CD4-positive, alpha-beta T cell treated with Interleukin-12 subunit alpha and Interleukin-12 subunit beta, for 1 hour (primary cell): ENCODE measurements at places on chromosomes 1 and 21.
A peak's percentile ranks its signal among the peaks of the same experiment; 100 is the strongest.

DNA sequence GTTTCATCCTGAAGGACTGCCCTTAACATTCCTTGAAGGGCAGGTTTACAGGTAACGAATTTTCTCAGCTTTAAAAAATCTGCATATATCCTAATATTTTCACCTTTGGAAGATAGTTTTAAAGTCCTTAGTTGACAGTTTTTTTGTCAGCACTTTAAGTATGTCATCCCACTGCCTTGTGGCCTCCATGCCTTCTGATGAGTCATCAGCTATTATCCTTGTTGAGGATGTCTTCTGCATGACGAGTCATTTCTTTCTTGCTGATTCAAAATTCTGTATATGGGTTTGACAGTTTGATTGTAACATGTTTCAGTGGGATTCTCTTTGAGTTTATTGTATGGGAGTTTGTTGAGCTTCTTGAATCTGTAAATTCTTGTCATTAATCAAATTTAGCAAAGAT lies 500.6 kb downstream of the DISC1 start:
- no peak for DNase-seq

DNA sequence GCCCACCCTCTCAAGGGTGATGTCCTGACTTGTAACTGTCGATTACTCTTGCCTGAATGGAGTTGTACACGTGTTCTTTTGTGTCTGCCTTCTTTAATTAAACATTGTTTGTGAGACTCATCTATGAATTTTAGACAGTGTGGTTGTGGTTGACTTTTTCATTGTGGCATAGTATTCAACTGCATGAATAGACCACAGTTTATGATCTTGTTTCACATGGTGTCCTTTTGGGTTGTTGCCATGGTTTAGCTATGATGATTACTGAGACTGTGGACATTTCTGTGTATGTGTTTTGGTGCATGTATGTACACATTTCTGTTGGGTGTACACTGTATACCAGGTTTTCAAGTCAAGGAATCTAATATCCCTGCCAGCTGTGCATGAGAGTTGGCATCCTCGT lies 30.1 kb downstream of the PRMT2 start:
- no peak for DNase-seq

GRCh38 chr1:247102381-247102780 lies 1.8 kb downstream of the ZNF669 start:
- DNase-seq, result no peak

- no peak for DNase-seq
These were observed 23.0 kb downstream of the LRRC3 start for GRCh38 chr21:44478124-44478800.

- no peak for DNase-seq
These were observed 36.7 kb downstream of the ZBTB40 start for GRCh38 chr1:22488319-22488718.

- no peak for DNase-seq
These were observed 248.8 kb downstream of the CTH start for GRCh38 chr1:70659891-70660290.

DNA sequence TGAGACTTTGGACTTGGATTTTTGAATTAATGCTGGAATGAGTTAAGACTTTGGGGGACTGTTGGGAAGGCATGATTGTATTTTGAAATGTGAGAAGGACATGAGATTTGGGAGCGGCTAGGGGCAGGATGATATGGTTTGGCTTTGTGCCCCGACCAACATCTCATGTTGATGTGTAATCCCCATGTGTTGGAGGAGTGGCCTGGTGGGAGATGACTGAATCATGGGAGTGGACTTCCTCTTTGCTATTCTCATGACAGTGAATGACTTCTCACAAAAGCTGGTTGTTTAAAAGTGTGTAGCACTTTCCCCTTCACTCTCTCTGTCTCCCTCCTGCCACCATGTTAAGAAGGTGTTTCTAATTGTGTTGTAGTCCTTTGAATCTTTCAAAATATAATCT lies 9.3 kb upstream of the PHGDH start:
- no peak for DNase-seq

GRCh38 chr1:244297616-244298015 lies 154.1 kb downstream of the ADSS2 start:
- DNase-seq, result no peak

DNA sequence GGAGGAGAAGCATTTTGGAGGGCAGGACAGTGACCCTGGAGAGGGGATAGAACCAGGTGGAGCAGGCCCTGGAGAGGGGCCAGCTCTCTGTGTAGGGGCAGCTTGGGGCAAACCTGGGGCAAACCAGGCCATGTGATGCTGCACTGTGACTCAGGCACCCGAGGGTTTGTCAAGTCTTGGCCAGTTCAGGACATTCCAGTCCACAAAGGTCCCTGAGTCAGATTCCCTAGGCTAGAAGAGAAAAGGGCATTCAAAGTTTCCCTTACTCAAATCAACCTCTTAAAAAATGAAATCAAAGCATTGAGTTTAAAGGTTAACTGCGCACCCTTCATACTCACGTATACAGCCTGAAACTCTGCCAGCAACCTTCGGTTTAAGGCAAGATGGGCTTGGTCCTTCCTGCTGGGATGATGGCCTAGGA lies 25.2 kb upstream of the PLA2G2C start:
- DNase-seq, result no peak

DNA sequence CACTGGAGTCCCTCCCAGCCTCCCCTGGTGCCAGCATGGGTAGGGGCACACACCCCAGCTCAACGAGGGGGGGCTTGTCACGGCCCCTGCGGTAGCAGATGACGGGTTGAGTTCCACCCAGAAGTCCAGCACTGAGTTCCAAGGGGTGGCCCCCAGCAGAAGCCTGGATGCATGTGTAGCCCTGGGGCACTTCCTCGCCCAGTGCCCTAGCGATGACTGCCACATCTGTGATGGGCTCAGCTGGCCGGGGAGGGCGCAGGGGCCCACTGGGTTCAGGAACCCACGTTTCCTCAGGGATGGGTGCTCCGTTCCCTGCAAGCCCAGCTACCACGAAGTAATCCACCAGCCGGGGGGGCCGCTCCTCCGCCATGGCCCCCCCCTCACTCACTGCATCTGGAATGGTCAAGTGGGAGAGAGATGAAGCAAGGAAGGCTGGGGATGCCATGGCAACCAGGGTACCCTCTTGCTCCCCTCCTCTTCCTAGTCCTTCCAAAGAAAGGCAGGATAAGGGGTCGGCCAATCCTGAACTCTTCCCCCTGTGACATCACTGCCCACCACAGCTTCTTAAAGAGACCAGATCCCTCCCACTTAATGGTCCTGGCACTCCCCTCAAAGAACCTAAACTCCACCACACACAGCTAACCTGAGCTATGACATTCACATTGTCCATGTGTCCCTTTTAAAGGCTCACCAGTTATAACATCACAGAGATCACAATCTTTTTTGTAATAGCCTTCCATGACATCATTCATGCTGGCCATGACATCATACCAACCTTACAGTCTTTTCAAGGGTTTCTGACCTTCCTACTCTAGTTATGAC lies 2.3 kb downstream of the DENND4B start:
- DNase-seq, result peak; percentile 36

DNA sequence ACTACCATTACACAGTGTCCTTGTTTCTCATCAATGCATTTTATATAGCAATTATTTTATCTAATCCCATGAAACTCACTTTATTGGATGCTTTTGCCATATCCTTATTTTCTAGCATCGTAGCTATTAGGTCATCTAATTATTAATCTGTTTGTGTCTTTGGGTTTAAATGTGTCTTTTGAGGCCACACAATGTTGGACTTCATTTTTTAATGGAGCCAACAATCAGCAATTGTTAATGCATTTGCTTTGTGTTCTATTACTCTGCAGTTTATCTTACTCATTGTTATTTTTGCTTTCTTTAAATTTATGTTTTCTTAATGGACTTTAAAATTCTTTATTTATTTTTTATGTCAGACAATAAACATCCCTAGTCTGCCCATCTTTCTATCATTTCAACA lies 1.8 kb upstream of the HSD11B1 start:
- DNase-seq, result no peak

DNA sequence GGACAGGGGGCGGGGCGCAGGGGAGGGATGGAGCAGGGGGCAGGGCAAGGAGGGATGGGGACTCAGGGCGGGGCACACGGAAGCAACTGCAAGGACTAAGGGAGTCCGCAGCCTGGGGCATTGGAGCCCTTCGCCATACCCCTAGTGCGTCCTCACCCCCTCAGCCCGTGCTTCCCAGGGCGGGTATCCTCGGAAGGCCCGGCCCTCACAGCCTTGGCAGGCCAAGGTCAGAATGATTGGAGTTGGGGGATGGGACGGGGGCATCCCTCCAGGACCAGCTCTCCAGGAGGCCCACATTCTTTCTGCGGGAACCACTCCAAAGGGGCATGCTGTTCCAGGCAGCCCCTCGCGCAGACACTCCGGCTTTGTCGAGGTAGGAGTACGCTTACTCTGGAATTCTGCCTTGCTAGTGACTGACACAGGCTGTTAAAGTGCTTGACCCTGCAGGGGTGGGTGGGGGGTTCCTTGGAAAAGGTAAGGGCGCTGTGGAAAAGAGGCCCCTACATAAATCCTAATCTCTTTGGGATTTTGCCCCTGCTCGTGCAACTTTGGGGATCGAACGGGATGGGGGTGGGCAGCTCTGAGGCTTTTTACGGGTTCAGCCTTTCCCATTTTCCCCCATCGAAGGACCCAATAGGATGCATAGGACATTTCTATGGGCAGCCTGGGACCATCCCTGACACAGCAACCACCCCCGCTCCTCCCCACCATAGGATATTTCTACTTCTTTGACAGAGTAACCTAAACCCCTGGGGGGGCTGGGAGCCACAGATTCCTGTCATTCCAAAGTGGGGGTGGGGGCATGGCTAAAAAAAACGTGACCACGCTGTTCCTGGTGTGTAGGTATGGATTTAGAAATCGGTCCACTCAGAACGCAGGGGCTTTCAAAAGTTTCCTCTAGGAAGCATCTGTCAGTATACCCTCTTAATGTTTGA lies 738 bp upstream of the TRIM11 start:
- DNase-seq, result no peak

- DNase-seq, result no peak
These were observed 42.7 kb upstream of the AJAP1 start for GRCh38 chr1:4611563-4612341.

DNA sequence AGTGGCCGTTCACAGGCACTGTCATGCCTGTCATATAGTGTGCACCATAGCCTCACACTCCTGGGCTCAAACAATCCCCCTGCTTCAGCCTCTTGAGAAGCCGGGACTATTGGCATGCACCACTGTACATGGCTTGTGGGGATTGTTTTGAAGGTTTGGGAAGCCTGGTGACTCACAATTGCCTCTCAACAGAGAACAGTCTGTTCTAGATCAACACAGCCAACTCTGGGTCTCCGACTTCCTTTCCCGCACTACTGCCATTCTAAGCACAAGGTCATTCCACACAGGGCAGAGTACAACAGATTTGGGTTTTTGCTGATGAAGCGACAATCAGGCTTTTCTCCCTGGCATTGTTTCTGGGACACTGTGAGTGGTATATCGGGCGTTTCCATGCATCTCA lies 15.5 kb upstream of the AHCTF1 start:
- DNase-seq, result no peak

DNA sequence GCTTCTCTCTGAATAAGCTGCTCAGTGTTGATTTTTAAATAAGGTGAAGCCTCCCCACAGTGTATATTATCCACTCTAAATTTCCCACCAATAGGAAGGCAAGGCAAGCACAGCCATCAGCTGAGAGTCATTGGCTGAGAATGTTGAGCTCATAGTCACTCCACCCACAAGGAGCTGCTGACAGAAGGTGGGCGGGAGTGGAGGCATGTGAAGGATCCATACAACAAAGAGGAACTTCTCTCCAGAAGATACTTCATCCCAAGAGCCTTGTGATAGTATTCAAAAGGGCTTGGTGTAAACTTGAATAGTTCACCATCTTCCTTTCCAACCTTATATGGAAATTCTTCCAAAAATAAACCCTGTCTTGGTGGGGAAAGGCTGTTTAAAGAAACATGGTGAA lies 42.8 kb downstream of the SAMD13 start:
- no peak for DNase-seq

DNA sequence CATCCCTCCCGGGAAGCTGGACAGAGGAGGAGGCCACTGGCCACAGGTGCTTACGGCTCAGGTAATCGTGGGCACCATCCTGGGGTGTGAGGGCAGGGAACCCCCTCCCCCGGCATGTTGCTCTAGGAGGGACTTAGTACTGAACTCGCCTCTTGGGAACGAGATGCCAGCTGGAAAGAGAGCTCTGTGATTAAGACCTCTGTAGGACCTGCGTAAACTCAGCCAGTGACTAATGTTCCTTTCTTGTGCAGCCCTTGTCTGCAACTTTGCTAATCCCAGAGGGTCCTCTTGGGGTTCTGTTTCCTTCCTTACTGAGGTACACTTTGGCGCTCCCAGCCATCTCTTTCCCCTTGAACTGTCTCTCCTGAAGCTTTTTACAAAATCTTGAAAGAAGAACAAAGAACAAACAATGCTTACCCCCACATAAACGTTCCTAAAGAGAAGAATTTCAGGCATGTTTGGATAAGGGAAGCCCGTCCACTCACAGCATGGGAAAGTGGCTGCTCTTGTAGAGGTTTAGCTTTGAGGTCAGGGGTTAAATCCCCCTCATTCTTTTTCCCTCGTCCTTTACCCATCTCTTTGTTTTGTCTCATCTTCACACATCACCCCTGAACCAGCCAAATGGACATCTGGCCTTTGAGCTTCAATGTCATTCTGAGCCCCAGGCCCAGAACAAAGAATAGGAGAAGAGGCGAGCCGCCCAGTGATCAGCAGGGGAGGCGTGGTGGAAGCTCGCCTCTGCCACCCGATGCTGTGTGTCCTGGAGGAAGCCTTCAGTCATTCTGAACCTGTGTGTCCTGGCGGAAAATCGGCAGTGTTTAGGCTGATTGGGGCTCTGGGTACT lies 37.4 kb downstream of the CITED4 start:
- DNase-seq, result no peak

DNA sequence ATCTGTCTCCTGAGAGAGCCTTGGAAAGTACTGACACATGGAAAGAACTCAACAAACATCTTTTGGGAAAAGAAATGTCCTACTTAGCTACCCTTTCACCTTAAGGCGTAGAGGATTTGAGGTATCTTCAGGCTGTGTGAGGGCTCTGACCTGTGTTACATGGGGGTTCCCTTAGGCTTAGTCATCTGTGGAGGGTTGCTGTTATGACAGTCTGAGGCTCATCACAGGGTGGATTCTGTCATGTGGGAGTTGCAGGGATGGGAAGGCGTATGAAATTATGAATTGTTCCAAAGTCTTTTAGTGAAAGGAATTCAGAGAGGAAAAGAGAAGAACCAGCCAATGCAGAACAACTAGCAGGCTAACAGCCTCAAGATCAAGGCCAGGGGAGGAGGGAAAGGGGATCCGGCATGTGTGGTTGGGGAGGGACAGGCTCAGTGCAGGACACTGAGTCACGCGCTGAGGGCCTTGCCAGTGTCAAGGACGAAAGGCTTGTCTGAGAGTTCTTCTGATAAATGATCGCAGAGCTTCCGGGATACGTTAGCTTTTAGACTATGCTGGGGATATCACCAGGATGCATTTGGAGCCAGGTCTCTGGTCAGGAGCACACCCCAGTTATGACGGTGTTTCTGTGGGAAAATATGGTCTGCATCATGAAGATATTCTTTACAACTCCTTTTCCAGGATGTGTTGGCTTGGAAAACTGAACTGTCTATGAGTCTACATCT lies 24.6 kb upstream of the PLA2G2C start:
- no peak for DNase-seq
